ENCODE measurements at places on chromosomes 3 and 15.

GRCh38 chr15:86157606-86158293 lies 78.1 kb downstream of the AGBL1 start:
- no peak for DNase-seq

- no peak for DNase-seq
These were observed 8.4 kb upstream of the SPESP1 start for GRCh38 chr15:68921926-68922325.

GRCh38 chr3:194711913-194712312 lies 26.2 kb downstream of the FAM43A start:
- no peak for DNase-seq

DNA sequence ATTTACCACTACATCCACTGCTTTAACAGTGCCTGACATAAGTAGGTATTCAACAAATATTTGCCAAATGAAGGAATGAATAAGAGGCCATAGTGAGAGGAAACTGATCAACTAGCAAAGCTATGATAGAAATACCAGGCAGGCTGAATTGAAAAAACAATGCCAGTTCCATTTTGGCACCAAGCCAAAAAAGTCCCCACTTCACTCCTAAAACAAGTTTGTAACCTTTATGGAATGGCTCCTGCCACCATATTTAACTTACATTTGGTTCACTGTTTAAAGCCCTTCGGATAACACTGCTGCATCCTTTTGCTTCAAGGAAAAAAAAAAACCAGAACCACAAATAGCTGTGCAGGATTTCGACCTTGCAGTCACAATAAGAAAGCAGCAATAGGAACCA lies 166.1 kb downstream of the FRMD5 start:
- no peak for DNase-seq

DNA sequence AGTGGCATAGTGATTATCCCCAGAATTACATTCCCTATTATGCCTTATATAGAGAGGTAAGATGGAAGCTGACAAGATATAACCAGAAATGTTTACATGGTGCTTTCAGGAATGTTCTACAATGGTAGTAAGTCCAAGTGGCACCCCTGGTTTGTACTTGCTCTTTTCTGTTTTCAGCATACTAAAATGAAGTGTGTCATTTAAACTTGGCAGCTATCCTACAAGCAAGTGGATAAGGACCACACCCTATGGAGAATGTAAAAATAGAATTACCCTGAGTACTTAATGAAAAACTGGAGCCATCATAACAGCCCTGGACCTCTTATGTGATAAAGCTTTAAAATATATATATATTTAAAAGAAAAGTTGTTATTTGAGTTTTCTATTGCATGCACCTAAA lies 1012.7 kb upstream of the CADM2 start:
- DNase-seq: no peak
